A673 (cell line): ENCODE measurements at places on chromosomes 6 and 20. TPM values are rescaled to one million over a fixed set of nuclear protein-coding genes. Genes with fewer than 3 reads are reported as not detected.

DNA sequence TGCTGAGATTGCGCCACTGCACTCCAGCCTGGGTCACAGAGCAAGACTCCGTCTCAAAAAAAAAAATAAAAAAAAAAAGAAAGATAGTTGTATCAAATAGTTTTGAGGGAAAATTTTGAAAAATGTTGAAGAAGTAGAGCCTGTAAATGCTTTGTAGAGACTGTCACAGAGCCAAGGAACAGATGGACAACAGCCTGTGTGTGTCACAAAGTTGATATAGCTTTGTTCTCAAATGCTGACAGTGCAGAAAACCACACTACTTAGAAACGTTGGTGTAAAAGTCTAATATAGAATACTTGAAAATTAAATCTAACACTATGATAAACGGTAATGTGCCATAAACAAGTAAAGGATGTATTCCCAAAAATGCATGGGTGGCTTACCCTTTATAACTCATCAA, 25.4 kb downstream of the PTK7 start:
- H3K27ac ChIP-seq, result no peak overlapping the region
- H3K27me3 ChIP-seq, result no peaks in the 10 kb centered on the region
- no peak overlapping the region for H3K4me3 ChIP-seq
- H3K36me3 ChIP-seq, result no peaks in the 10 kb centered on the region
- no peak for DNase-seq

DNA sequence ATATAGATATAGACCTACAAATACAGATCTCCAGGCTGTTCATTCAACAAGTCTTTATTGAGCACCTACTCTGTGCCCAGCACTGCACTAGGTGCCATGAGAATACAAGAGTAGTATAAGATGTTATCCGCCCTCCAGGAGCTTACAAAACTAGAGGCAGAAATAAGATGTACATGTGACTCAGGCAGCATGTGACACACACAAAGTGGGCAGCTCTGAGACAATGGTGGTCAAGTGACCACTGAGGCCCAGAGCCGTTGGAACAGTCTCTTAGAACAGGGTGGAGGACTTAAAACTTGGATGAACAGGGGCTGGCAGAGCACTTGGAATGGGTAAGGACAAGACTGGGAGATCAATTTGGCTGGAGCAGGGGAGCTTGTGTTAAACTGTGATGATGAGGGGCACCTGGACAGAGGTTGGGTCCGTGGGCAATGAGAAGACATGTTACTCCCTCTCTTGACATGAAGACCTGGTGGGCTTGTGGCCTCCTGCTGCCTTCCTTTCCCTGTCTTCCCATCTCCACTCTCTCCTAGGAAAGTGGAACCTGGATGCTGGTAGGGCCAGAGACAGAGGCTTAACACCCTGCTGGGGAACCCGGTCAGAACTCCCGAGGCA, 21.2 kb downstream of the TRIM15 start:
- H3K4me1 ChIP-seq, result no peaks in the 10 kb centered on the region
- no peak overlapping the region for H3K4me3 ChIP-seq
- peaks cover under 1% of the 10 kb centered on the region for H3K27me3 ChIP-seq
- H3K36me3 ChIP-seq, result peaks cover 15% of the 10 kb centered on the region

GNAS-AS1 gene
- total RNA-seq, result 6.7 and 7.1 TPM in 2 replicates

SIM1 gene
- total RNA-seq, result 0.17 and 0.22 TPM in 2 replicates

GRCh38 chr6:130557481-130558112, 191.8 kb downstream of the TMEM200A start:
- H3K27ac ChIP-seq, result no peak overlapping the region
- H3K4me1 ChIP-seq, result peaks cover 26% of the 10 kb centered on the region
- no peaks in the 10 kb centered on the region for H3K27me3 ChIP-seq
- H3K4me3 ChIP-seq, result no peak overlapping the region
- DNase-seq, result no peak

DNA sequence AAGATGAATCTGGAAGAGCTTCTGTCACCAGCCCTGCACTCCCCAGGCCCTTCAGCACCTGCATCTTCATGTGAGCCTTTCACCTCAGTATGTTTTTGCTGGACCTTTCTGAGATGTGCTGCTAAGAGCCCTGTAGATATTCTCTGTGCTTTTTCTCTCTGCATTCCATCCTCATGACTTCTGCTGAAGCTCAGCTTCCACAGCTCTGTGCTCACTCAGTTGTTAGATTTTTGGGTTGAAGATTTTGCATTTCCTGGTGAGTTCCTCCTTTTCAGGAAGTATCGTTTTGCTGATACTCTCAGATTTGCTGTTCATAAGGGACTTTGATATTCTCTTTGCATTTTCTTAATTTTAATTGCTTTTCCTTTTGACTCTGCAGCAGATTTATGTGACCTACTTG, 18.3 kb downstream of the KIAA1586 start:
- no peaks in the 10 kb centered on the region for H3K27me3 ChIP-seq
- peaks cover 3% of the 10 kb centered on the region for H3K36me3 ChIP-seq
- H3K27ac ChIP-seq, result no peak overlapping the region
- DNase-seq, result no peak
- H3K4me3 ChIP-seq, result no peak overlapping the region
